Hippocampal formation (tissue), 2 donors: ENCODE measurements at places on chromosomes 13 and 19.

DNA sequence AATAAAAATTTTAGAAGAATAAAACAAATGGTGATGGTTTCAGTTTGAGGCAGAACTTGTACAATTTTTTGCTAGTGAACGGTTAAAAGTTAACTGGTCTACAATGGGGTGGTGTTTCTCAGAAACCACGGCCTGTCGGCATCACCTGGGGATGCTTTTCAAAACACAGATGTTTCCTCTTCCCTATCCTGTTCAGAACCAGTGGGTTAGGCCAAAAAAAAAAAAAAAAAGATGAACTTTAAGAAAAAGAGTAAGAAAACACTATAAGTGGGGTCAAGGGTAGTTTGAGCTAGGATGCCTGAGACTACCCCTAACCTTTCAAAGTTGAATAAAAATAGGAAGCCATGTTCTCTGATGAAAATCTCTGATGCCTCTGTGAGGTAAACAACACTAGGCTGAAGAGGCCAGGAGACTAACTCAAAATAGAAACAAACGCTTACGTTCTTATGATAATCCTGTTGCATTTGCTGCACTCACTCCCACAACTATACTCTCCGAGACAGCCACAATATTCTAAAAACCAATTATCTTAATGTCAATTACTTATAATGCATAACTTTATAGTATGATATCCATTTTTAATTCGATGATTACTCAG is 3.3 kb downstream of the MTIF3 start:
- DNase-seq, result no peak

GRCh38 chr13:105642511-105642958 is 892.9 kb downstream of the EFNB2 start:
- no peak for DNase-seq

- no peak for DNase-seq
Observed at GRCh38 chr13:49354719-49355118, 89.1 kb downstream of the CAB39L start.

- DNase-seq, result no peak
Observed at GRCh38 chr13:76016799-76017400, 380.8 kb downstream of the LMO7 start.

GRCh38 chr19:47330466-47330869 is 1.5 kb upstream of the C5AR2 start:
- DNase-seq, result peak; percentile 31

DNA sequence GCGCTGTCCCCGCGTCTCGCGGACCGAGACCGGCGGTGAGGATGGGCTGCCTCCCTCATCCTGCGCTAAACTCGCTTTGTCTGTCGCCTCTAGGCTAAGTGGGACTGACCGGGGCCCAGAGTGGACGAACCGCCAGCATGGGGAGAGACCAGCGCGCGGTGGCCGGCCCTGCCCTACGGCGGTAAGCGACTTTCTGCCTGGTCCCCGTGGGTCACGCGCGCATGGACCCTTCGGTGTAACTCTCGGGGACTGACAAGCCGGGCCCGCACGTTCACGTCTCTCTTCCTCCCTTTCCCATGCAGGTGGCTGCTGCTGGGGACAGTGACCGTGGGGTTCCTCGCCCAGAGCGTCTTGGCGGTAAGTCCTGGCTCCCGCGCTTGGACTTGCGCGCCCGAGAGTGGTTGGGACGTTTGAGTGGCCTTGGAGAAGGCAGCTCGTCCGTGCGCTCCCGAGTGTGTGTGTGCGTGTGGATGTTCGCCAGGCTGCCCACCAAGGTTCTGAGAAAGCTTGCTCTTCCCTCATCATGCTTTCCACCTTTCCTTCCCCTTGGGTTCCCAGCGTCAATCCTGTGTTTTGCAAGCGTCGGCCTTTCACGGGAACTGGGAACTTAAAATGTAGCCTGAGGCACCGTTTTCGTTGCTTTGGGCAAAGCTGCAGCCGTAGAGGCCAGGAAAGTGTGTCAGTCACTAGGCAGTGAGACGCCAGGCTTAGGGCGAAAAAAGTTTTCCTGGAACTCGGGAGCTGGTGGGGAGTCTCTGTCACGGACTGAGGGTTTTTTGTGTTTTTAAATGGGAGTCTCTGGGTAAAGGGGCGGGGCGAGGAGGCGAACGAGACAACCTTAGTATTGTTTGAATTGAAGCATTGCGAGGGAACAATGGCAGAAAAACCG is 927 bp downstream of the COL4A2 start:
- DNase-seq, result no peak

GRCh38 chr19:46546194-46546896 is 50.7 kb upstream of the PNMA8B start:
- peak; percentile 23 for DNase-seq

GRCh38 chr19:45103156-45103507 is 10.2 kb downstream of the PPP1R37 start:
- DNase-seq, result no peak

GRCh38 chr13:73810647-73811046 is 323.6 kb downstream of the KLF12 start:
- no peak for DNase-seq

GRCh38 chr13:66359910-66360552 is 870.1 kb downstream of the PCDH9 start:
- DNase-seq, result peak; percentile 46

- DNase-seq, result no peak
Observed at GRCh38 chr19:17641181-17641580, 47.0 kb downstream of the UNC13A start.
